ENCODE measurements at places on chromosomes 7 and 10.

GRCh38 chr7:141071260-141071854, 2.5 kb upstream of the TMEM178B start:
- peak; percentile 37 for DNase-seq

- DNase-seq = no peak
Measured at GRCh38 chr10:62870866-62871265, 54.7 kb upstream of the EGR2 start.

DNA sequence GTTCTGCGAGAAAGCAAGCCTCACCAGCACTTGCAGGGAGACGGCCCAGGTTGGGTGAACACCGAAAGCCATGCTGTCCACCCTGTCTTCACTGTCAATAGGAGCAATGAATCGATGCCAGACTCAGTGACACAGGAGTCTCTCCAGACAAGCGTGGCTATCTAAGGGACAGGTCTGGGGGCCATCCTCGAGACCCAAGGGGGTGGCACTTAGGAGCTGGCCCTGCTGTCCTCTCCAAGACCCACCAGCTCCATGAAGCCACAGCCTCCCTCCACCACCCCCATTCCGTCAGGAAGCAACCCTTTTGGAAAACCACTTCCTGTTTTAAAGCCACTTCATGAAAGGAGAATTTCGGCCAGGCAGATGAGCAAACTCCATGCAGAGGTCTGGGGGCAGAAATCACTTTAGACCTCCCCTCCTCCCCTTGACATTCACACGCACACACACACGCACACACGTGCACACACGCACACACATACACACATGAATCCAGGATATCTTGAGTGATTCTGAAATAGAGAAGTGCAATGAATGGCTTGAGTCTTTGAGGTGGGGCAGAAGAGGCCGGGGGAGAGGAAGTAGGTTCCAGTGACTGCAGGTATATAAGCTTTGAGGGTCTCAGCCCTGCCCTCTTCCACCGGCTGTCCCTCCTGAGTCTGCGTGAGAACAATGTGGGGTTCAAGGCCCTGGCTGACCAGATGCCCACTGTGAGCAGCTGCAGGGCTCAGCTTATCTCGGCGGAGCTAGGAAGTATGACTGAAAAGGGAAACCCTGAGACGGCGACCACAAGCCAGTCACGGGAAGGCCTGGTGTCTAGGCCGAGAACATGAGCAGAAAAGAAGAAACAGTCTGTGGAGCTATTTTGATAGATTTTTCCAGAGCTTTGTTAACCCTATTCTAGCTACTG, 25.0 kb downstream of the RGS10 start:
- DNase-seq = peak; percentile 52

- no peak for DNase-seq
Measured at GRCh38 chr7:22574754-22575520, 74.9 kb upstream of the STEAP1B start.

GRCh38 chr10:79250259-79250658, 97.0 kb upstream of the PPIF start:
- no peak for DNase-seq

GRCh38 chr10:107671960-107672359, 507.5 kb upstream of the SORCS1 start:
- no peak for DNase-seq

- DNase-seq = no peak
Measured at GRCh38 chr10:43305876-43306275, 39.0 kb upstream of the RASGEF1A start.

DNA sequence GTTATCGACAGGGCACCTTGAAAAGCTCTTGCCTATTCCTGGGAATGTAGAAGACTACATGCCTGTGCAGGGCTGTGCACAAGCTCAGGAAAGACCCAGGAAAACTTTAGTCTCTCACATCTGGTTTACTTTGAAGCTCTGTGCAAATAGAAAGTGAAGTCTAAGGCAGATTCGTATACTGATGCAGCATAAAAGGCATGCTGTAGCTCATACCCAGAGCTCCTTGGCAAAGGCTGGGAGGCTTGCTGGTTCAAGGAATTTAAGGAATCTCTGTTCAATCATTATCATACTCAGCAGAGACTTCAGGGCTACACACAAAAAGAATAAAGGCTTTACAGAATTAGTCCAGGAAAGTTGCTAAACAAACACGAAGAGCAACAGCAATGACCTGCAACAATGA, 192.0 kb downstream of the OTUD1 start:
- no peak for DNase-seq

GRCh38 chr7:135177028-135177696, 6.7 kb upstream of the CYREN start:
- DNase-seq = no peak

DNA sequence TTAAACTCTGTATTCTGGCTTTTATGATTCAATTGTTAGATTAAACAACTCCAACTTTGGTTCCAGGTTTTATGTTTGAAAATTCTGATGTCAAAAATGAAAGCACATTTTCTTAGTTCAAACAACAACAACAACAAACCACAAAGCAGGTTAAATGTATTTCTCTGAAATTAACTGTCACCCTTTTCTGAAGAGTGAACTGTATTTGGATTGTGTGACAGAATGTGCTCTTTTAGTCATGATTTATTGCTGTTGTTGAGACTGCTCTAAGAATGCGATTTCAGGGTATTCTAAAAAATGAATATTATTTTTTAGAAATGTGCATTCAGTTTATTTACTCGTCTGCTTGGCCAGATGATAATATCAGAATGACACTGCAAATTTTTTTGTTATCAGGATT, 144.1 kb downstream of the GNAI1 start:
- DNase-seq = no peak

- no peak for DNase-seq
Measured at GRCh38 chr7:124702385-124702784, 63.2 kb downstream of the GPR37 start.
